ENCODE measurements at places on chromosomes 5 and 9.
A peak's percentile ranks its signal among the peaks of the same experiment; 100 is the strongest.

DNA sequence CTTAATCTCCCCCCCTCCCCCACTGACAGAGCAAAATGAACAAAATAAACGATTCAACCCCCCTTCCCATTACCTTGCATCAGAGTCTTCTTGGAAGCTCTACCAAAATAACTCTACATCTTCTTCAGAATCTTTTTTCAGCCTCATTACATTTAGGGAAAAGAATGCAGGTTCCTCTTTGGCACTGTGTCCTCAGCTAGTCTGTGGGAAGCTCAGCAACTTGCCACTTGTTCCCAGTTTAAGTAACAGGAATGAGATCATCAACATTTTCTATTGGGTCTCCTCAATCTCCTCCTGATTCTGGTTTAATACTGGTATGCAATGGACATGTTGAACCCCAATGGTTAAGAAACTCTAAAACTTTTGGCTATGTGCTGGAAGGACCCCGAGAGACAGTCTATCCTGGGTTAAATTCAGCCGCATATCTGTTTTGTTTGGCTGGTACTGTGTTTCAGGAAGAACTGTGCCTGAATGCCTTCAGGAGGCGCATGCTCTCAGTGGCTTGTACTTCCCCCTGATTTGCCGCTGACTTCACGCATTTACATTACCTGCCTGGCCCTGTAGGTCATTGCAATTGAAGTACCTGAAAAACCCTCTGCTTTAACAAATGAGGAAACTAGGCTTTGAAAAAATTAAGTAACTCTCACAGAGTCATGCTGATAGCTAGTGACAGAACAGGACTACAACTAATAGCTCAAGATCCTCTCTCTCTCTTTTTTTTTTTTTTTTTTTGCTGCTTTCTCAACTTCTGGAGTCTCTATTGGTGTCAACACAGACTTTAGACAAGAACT is 78.1 kb upstream of the HMHB1 start:
- no peak for DNase-seq

DNA sequence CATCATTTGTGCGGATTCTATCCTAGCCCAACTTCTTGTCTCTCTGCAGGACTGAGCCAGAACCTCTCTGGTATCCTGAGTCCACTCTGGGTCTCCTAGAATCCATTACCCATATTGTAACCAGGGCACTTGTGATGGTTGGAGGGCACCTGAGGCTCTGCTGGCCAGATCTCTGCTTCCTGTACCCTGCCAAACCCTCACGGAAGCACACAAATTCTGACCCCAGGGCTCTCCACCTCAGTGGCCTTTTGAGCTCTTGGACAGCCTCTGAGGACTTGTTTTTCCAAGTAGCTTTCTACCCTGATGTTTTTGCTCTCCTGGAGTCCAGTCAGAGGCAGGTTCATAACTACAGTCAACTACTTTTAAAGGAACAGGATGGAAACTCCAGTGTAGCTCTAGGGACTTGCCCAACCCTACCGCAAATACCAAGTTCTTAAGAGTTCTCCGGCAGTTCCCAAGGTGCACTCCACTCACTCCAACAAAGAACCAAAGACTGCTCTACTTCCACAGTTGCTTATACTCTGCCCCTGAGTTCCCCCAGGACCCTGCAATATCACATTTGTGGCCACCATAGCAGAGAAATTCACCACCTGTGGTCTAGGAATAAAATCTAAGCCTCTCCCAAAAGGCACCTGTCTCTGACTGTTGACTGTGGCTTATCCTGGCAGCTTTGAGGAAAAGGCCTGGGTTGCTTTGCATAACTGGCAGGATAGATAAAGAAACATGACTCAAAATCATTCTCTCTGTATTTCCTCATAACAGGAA is 9.6 kb downstream of the PIP5K1B start:
- DNase-seq, result no peak

DNA sequence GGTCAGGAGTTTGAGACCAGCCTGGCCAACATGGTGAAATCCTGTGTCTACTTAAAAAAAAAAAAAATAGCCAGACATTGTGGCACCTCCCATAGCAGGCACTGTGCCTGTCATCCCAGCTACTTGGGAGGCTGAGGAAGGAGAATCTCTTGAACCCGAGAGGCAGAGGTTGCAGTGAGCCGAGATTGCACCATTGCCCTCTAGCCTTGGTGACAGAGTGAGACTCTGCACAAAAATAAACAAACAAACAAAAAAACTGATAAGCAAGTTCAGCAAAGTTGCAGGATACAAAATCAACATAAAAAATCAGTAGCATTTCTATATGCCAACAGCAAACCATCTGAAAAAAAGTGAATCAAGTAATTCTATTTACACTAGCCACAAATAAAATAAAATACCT is 64.8 kb upstream of the TTC23L start:
- DNase-seq, result no peak

- DNase-seq, result no peak
These were observed 103.7 kb downstream of the RFK start for GRCh38 chr9:76290555-76290954.

DNA sequence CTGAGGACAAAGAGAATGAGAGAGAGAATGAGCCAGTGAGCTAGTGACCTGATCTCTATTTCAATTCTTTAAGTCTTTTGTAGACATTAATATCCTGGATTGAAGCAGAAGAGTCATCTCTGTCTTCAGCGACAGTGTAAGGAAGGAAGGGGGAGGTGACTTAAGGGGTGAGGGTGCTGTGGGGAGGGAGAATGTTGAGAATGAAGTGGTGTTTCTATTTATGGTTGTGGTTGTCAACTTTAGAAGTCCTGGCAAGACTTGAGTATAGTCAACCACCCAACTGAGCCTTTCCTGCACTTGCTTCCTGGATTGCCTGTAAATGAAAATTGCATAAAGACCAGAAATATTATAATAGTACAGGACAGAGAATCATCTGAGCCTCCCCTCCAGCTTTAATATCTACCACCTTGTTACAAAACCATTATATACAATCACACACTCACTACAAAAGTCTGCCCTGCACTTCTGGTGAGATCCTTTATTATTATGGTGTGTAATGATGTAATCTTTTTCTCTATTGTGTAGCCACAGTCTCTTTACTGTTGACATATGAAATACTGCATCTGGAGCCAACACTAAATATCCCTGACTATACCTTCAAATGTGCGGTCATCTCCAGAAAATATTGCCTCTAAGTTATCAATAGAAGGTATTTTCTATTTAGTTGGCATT is 91.7 kb downstream of the NTRK2 start:
- no peak for DNase-seq

- DNase-seq, result no peak
These were observed 176.6 kb downstream of the CACNA1B start for GRCh38 chr9:138053996-138054752.

GRCh38 chr5:54477941-54478478 is 22.5 kb downstream of the HSPB3 start:
- DNase-seq, result no peak

- no peak for DNase-seq
These were observed 128.5 kb downstream of the GLIS3 start for GRCh38 chr9:4171261-4171900.

DNA sequence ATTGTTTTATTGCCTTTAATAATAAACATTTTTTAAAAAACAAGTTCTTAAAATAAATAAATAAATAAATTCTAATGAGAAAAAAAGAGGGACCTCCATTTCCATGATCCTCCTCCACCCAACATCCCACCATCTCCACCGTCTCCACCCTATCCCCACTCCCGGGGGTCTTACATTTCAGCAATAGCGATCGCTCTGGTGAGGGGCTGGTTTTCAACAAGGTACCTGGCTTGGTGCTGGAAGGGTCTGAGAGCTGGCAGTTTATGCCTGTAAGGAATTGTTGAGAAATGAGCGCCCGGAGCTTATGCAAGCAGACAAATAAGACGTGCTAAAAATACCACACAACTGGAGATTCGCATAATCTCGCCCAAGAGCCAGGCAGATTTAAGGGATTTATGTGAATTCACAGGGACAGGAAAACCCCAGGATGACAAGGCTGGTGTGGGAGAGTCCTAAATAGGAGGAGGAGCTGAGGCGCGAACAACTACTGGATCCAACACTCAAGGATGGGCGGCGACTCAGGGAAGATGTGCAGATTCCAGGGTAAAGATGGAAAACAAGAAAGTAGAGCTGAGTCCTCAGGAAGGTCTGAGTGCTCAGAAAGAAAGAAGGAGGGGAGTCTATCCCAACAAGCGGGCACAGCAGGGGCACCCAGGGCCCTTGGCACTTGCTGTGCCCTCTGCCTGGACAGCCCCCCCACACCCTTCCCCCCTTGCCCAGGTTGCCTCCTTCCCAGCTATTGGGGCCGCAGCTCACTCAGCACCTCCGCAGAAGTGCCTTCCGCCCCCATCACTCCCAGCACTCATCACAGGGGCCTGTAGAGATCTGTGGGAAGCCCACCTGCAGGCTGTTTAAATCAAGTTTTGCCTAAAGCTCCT is 27.0 kb downstream of the TRIM14 start:
- DNase-seq, result no peak

- DNase-seq, result peak; percentile 50
These were observed 20.8 kb downstream of the OBP2B start for GRCh38 chr9:133188006-133188842.

- DNase-seq, result no peak
These were observed 37.6 kb downstream of the STC2 start for GRCh38 chr5:173290477-173291131.

- DNase-seq, result no peak
These were observed 47.8 kb downstream of the NR3C1 start for GRCh38 chr5:143355710-143356109.

DNA sequence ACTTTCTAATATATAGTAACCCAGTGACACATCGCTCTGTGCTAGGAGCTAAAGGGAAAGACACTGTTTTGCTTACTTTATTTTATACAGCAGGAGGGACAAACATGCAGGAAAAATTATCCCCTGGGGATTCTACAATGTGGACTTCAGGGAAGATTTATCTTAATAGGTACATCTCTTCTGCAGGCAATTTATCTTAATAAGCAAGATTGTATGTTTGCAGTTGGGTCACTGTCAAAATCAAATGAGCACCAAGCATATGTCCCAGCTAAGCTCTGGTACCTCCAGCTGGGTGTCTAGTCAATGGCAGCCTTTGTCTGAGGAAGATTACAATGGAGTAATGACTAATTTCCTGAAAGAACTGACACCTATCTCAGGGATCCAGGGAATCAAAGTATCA is 309.9 kb upstream of the PANK3 start:
- DNase-seq, result no peak

DNA sequence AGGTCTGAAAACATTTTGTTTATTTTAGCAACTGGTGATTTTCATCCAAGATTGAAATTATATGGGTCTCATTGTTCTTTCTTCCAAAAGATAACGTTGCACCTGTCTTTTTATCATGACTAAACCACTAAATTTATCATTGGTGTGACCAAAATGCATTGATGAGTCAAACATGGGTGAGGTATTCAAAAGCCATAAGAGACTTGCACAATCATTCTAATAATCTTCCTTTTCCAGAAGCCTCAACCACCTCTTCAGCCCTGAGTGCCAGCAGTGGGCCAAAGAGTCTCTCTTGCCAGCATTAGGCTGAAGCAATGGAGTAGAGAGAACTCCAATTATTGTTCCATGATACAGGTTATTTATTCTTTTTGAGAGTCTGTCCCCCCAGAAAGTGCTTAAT is 198.9 kb downstream of the LURAP1L start:
- no peak for DNase-seq

GRCh38 chr5:87188391-87188790 is 79.3 kb upstream of the RASA1 start:
- DNase-seq, result no peak
